ENCODE measurements at places on chromosomes 5 and 9.

GRCh38 chr5:128532776-128533175 lies 5.3 kb downstream of the FBN2 start:
- DNase-seq = no peak

DNA sequence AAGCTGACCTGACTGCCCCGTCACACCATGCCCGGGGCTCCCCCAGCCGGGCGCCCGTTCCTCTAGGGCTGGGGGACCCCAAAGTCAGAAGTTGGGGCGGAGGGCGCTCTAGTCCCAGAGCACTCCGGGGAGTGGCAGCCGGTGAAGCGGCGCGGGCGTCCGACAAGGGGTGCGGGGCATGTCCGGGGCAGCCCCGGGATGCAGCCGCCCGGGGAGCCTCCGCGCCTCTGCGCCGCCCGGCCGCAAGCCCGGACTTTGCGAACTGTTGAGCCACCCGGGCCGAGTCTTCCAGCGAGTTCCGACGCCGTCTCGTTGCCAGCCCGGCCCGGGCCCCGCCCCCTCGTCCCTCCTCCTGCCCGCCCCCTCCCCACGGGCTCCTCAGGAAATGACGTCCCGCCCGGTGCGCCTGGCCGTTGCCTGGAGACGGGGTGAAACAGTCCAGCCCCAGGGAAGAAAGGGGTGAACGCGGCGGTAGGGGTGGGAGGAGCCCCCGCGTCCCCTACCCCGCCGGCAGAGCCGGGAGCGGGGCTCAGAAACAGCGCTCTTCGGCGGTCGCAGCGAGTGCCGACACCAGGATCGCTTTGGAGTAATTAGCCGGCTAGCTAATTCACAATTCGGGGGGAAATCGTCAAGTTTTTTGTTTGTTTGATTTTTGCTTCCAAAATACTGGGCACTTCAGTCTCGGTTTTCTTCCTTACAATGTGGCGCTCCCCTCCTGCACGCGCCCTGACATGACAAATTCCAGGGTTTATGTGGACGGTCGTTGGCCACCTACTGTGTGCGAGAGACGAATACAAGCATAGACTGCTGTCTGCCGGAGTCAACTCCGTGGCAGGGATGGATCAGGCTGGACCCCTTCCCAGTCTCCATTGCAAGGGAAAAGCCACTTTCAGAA lies at the start of gene WHRN:
TSS of gene WHRN (minus strand) at position 287 of the 895 bp plus-strand sequence. CDS start 672 bp downstream, outside the sequence.
- peak; percentile 99 for DNase-seq

DNA sequence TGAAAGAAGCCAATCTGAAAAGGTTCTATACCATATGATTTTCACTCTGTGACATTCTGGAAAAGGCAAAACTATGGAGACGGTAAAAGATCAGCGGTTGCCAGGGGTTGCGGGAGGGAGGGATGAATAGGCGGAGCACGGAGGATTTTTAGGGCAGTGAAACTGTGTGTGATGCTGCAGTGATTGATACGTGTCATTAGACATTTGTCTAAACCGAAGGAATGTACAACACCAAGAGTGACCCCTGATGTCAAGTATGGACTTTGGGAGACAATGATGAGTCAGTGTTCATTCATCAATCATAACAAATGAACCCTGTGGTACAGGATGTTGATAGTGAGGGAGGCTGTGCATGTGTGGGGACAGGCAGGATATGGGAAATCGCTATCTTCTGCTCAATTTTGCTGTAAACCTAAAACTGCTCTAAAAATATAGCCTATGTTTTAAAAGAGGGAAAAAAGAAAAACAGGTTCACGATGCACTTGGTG lies 34.4 kb downstream of the ERGIC1 start:
- DNase-seq = no peak

DNA sequence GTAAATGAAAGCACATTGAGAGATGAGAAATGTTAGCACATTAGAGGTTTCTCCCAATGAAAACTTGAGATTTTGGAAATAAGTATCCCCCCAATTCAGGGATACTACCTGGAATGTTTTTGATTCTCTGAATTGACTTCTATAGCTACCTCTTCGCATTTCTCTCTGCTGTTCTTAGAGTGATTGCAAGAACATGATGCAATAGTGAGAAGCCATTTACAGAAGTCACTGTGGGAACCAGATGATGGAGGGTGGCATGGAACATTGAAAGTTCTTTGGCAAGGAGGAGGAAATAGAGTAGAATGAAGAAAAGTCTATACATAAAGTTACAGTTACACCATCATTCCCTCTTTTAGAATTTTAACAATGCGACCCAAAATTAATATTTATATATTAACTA lies 9.2 kb downstream of the NPR3 start:
- no peak for DNase-seq

- DNase-seq = no peak
These were observed 329.0 kb downstream of the PARP8 start for GRCh38 chr5:50995285-50995942.

DNA sequence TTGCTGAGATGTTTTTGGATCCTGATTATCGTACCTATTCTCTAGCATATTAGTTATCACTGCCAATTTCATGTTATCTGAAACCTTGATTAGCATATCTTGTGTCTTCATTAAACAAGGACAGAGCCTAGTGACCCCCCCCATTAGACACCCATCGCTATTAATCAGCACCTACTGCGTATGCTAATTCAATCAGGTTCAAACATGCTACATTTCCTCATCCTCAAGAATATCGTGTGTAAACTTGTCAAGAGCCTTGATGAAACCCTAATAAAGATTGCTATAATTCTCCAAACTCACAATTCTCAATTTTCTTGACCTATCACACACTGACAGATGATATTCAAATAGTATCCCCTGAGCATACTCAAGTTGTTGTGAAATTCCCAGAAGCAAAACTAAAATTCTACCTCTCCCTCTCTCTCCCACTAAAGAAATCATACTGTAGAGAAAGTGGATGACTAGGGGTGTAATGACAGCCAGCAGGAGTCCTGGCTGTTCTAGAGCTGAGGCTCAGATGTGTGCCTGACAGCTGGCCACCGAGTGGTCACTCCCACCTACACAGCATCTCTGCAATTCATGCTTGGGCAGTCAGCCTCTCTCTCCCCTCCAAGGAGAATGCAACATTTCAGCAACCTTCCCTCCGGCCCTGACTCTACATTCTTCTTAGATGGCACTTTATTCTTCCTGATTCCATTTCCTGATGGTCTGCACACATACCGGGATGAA lies 9.2 kb upstream of the ZNF354A start:
- no peak for DNase-seq

- DNase-seq = no peak
These were observed 84.8 kb downstream of the SLC1A3 start for GRCh38 chr5:36691226-36691625.

- DNase-seq = no peak
These were observed 351.4 kb downstream of the PLK2 start for GRCh38 chr5:58108511-58108910.

GRCh38 chr5:38478878-38479277 lies 77.6 kb downstream of the LIFR start:
- no peak for DNase-seq

DNA sequence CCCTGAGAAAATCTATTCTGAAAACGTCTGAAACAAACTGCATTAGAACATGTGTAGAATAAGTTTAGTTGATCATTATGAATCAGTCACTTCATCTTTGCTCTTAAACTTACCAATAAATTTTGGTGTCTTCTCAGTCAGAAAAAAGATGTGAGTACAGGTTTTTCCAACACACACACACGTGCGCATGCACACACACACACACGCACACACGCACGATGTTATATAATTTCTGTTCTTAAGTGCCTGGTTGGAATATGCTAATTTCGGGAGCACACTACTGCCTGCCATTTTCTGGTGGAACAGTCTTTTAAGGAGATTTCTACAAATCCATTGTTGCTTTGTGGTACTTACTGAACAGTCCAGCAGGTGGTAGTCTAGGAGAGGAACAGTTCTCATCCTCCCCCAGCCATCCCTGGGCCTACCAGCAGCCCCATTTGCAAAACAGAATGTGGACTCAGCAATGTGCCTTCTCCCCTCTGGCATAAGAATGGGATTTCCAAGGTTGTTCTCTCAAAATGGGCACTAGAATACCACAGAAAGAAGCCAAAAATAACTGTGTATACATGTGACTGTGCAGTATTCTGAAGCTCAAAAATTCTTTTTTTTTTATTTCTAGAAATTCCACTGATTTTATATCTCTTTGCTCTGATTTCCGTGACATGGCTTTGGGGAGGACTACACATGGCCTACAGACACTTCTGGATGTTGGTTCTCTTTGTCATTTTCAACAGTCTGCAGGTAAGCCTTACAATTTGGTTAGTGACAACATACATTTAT lies 281.3 kb downstream of the ARRDC3 start:
- peak; percentile 84 for DNase-seq

- no peak for DNase-seq
These were observed 53.2 kb upstream of the FSTL4 start for GRCh38 chr5:133665571-133665970.

DNA sequence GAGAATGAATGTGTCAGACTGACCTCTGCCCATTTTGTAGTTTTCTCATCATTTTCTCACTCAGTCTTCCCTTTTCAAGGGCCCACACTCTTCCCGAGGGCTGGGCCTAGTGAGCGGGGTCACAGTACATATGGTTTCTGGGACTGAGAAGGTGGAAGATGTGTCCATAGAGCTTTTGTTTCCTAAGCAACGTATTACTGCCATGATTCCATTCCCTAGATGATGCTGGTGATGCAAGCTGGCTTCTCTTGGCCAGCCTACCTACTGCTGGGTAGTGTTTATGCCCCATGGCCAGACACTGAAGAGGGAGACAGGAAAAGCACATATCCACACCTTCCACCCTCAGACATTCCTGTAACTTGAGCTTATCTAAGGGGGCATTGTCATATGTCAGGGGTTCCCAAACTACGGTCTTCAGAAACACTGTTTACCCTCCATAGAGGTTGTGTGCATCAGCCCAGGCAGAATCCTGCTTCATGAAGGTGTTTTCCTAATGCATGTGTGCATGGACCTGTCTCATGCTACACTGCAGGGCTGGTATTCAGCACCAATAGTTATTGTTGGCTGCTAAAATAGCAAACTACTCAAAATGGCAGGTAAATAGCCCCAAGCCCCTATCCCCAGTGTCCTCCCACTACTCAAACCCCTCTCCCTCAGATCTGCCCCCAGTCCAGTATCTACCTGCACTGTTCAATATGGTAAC lies 9.5 kb downstream of the IRF1 start:
- no peak for DNase-seq

DNA sequence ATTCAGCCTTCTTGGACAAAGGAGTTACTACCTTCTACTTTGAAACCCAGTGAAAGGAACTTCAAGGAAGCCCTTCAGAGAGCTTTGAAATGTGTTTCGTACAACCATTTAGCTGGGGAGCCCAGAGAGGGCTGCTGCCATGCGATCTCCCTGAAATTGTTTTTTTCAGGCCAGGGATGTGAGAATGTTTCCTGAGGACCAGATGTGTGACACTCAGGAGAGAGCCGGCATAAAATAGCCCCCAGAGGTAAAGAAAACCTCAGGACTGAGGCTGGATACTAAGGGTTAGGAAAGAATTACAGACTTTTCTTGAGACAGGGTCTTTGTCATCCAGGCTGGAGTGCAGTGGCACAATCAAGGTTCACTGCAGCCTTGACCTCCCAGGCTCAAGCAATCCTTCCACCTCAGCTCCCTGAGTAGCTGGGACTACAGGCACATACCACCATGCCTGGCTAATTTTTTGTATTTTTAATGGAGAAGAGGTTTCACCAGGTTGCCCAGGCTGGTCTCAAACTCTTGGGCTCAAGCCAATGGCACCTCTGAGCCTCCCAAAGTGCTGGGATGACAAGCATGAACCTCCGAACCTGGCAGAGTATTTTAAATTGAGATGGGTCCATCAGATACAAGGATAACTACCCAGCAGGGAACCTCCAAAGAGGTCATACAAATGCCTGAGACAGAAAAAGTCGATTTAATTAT lies 8.4 kb downstream of the RPL37 start:
- no peak for DNase-seq

- peak; percentile 93 for DNase-seq
These were observed at the start of gene ST6GALNAC6 for GRCh38 chr9:127899128-127899943. Gene ST6GALNAC6 (minus strand): TSS chr9:127899603. CDS start chr9:127897981, 1,622 bp downstream.

DNA sequence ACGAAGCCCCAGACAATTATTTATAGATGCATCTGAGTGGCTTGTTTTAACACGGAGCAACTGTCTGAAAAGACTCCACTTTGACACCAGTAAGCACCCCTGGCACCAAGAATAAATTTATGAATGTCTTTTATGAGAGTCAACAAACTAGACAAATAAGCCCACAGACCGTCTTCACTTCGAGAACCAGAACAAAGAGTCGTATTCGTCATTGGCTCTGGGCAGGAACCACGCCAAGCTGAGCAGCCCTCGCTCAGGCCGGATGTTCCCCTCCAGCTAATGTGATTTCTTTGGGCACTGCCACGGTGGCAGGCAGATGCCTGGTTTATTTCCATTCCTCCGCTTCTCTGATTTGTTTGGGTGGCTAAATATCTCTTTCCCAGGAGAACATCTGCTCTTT lies 91.9 kb upstream of the STC2 start:
- DNase-seq = no peak

DNA sequence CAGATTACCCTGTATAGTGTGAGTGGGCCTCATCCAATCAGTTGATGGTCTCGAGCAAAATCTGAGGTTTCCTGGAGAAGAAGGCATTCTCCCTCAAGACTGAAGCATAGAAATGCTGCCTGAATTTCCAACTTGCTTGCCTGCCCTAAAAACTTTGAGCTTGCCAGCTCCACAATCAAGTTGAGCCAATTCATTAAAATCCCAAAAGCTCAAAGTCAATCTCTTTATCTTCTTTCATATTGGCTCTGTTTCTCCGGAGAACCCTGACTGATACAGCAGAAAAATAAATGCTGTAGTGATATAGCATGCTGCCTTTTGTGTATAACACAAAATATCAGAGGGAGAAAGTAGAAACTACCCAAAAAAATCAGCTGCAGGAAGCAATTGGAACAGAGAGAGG lies 72.5 kb upstream of the NMUR2 start:
- no peak for DNase-seq

DNA sequence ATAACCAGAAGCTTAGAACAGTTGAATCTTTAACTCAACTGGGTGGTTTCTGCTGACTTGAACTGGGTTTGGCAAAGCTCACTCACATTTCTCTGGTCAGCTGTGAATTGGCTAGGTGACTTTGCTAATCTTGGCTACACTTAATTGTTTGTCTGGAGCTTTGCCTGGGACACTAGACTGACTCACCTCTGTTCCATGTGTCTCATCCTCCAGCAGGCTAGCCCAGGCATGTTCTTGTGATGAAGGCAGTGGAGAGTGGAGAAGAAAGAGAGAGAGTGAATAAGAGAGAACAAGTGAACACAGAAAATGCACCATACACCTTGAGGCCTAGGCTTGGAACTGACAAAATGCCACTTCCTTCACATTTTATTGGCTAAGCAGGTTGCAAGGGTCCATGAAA lies 32.6 kb downstream of the SPATA31D1 start:
- DNase-seq = no peak

- DNase-seq = no peak
These were observed 18.5 kb upstream of the RALGDS start for GRCh38 chr9:133139246-133140173.

- DNase-seq = peak; percentile 9
These were observed 224.7 kb upstream of the GRAMD2B start for GRCh38 chr5:126198531-126198930.

GRCh38 chr5:6046296-6046967 lies 331.9 kb downstream of the MED10 start:
- no peak for DNase-seq

Data from iPS-NIHi11 (cell line).